ENCODE measurements at places on chromosomes 5 and 9.

GRCh38 chr9:16289639-16290038 is 580.8 kb downstream of the BNC2 start:
- no peak for DNase-seq

DNA sequence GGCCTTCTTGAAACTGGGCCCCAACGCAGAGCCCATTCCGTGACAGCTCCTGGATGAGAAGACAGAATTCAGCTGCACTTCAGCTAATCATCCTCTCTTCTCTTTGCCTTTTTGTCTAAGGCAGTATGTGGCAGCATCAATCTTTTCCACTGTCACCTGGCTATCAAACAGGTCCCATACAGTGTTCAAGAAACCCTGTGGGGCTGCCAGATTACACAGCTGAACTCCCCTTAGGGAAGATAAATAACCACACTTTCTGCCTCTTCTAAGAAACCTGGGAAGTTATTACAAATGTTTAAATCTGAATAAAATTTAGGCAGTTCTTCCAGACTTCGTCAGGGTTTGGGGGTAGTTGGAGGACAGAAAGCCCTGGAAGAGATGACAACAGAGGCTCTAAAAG is 61.0 kb downstream of the SPEF2 start:
- DNase-seq: no peak

DNA sequence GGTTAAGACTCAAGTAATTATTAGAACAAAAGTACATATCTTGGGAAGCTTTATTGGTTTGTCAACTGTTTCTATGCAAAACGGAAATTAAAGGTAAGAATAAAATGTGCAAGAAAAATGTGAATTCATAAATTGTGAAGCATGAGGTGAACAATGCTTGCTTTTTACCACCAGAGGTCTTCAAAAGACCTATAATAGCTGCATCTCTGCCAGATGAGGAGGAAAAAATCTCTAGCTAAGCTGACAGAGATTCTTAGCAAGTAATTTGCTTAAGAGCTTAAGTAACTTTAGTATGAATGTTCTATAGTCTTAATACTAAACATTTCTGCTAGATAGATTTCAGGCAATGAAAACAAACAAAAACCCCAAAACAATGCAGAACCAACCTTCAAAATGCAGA is 54.1 kb downstream of the MRPS30 start:
- DNase-seq: no peak

DNA sequence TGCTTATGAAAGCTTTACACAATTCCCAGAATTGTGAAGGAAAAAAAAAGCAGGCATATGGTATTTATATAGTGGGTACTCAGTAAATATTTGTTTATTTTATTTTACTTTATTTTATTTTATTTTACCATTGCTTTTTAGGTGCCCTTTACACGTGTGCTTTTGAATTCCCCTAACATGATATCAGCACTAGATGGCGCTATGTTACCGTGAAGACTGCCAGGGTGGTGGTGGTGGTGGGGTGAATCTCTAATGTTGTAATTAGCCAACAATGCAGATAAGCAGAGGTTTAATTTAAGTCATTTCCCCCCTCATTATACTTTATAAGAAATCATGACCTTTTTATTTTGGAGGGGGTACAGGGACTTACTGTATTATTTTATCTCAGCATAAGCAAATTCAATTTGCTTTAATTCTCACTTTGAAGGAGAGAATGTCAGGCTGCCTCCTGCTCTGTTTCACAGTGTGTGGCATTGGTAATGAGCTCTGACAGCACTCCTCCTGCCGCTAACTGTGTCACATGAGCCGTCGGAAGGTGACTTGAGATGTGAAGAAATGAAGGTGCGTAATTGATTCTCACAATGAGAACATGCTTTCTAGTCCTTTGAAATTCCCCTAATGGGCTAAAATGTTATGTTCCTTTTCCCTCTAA is 165.6 kb downstream of the YTHDC2 start:
- no peak for DNase-seq

DNA sequence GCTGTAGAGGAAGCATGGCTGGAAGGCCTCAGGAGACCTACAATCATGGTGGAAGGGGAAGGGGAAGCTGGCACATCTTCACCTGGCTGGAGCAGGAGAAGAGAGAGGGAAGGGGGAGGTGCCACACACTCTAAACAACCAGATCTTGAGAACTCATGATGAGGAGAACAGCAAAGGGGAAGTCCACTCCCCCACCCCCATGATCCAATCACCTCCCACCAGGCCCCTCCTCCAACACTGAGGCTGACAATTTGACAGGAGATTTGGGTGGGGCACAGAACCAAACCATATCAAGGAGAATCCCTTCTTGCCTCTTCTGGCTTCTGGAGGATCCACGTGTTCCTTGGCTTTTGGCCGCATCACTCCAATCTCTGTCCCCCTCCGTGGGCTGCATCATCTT is 13.1 kb upstream of the CMBL start:
- no peak for DNase-seq

- no peak for DNase-seq
Measured at GRCh38 chr9:22654833-22655232, 208.2 kb downstream of the DMRTA1 start.

DNA sequence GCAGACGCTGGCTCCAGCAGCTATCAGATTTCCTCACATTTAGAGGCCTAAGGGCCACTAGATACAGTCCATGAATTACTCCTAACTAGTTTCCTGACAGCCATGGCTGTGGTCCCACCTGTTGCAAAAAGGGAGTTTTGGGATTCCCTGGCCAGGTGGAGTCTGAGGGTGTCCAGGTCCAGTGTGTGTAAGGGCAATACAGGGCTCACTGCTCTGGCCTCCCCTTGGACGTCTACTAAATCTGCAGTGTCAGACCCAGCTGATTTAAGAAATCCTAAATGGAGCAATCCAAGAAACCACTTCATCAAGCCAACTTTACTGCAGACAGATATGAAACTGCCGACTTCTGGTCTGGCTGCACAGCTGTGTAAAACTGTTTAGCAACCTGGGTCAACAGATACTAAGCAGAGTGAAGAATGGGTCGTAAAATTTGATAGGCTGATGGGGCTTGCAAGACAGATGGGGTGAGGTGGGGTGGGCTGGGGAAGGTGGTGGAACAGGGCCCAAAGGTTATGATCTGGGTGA is 116.4 kb downstream of the GADD45G start:
- no peak for DNase-seq

All from stimulated activated CD8-positive, alpha-beta memory T cell treated with anti-CD3 and anti-CD28 coated beads, Interleukin-12 subunit alpha, Interleukin-12 subunit beta, amount 100 ng/mL, for 1 hour (primary cell).